ENCODE measurements at places on chromosomes 2 and 18. TPM values are rescaled to one million over a fixed set of nuclear protein-coding genes. Genes with fewer than 3 reads are reported as not detected.

DNA sequence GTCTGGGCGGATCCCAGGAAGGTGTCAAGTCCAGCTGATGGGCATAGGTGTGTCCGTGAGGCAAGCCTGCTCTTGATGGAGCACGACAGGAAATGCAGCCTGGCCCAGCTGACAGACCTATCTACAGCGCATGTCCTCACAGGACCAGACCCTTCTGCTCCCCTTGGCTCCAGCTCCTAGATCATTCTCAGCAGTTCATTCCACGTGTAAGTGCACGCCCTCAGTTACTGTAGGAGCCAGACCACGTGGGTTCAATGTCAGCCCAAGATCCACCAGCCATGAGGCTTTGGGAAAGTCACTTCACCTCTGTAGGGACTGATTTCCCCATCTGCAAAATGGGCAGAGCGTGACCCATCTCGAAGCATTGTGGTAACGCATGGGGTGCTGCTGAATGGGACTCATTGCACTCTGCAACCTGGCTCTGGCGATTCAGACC is 47.8 kb downstream of the TMEM17 start:
- no peak for DNase-seq

- no peak for DNase-seq
Observed at GRCh38 chr2:176002688-176003210, 682 bp upstream of the LNPK start.

DNA sequence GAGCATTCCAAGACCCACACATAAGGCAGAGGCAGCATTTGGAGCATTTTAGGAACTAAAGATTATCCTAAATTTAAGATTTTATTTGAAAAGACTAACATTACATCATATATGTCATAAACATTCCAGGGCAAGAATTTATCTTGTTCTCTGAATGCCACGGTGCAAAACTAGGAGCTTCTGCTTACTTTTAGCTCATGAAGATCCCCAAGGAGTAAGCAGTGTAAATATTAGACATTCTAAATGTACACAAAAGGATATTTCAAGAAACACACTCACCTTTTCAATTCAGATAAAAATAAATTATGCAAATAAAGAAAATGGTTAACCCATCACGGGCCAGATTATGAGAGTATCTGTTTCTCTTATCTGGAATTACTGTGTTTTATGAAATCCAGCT is 101.7 kb upstream of the ETAA1 start:
- no peak for DNase-seq

- peak; percentile 75 for DNase-seq
Observed at GRCh38 chr2:54041135-54041534, 70.3 kb upstream of the PSME4 start.

DNA sequence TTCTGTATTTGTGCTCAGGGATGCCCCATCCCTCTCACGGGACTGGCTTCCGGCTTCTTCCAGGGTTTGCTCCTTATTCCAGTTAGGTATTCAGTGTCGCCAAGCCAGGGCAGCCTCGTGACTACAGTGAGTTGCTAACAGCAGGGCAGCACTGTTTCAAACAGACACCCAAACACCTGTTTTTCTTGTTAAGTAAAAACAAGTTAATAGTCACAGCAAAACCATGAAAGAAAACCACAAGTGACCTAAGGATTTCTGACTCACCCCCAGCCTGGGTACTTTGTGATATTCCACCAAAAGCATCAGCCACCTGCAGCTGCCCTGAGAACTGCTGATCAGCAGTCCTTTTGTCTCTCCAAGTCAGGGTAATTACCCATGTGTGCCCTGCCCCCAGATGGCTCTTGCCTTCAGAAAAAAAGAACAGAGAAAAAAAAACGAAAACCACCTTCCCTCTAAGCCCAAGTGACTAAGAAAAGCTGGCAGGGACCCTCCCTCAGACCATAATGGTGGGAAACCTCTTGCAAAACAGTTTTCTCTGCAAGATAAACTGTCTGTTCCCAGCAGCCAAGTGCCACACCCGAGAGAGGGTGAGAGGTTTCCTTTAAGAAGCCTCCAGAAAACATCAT is 178.2 kb downstream of the ANAPC1 start:
- DNase-seq: no peak

GRCh38 chr2:86124683-86125082 is 18.6 kb downstream of the PTCD3 start:
- DNase-seq: no peak

DNA sequence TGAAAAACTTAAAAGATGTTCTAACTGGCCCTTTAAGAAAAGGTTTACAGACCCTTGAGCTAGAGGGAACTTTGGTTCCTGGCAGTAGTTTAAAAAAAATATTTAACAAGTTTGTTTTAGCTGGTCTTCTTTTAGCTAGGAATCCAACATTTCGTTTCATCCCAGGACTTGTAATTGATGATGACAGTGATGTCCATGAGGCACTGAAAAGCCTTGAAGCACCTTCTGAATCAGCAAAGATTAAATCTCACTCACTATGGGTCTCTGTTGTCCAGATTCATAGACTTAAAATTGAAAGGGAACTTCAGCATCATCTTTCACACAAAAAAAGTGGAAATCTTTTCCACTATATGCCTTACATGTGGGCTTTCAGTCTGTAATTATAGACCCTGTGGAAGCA is 102.9 kb upstream of the ETAA1 start:
- no peak for DNase-seq

DNA sequence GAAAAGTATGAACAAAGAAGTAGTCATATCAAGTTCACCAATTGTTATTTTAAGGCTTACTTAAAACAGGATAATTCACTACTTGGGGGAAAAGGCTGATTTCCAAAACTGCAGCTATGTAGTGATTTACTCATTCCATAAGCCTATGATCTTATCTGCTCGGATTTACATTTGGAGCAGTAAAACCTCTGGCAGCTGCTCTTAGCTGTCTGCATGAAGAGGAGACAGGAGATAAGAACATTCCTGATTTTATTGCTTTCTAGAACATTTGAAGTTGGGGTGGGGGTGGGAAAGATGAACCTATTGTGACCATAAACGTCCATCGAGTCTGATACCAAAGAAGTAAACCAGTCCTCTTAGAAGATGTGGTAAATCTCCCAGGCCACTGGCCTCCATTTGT is 120.9 kb downstream of the MMADHC start:
- no peak for DNase-seq

DNA sequence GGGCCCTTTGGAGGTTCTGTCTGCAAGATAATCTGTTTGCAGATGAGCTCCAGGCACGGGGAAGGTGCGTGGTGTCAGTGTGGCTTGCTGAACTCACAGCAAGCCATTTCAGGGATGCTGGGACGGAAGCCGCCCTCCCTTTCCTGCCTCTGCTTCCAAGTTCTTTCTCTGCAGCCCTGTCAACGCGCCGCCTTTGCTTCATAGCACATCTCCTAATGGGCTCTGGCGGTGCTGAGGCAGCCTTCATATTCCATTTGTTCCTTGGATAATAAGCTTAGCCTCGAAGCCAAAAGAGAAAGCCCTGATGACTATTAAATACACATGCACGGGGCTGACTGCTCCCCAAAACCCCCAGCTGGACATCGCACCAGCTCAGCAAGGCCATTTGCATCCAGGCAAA is 81.7 kb upstream of the TAF1B start:
- DNase-seq: no peak

DNA sequence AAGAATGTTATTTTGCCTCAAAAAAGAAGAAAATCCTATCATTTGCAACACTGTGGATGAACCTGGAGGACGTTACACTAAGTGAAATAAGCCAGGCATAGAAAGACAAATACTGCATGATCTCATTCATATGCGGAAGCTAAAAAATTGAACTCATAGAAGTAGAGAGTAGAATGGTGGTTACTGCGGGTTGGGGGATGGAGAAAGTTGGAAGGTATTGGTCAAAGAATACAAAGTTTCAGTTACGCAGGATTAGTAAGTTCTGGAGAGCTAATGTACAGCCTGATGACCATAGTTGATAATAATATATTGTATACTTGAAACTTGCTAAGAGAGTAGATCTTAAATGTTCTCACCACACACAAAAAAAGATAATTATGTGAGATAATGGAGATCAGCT is 5.0 kb upstream of the GALNT5 start:
- no peak for DNase-seq

GRCh38 chr2:176385838-176386237 is 116.6 kb downstream of the MTX2 start:
- no peak for DNase-seq

DNA sequence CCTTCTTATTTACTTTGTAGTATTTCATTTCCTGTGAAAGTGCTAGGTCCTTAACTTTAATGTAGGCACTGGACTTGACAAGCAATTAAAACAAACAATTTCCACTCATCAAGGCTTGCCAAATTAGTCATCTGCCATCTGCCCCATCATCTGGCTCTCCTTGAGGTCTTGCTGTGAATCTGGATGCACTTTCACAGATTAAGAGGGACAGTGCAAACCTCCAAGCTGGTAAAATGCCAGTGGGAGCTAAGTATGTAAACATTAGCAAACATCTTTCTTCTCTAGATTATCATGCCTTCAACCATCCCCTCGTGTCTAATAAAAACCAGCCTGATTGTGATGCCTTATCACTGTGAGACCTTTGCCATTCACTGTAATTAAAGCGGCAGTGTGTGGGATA is 402.9 kb downstream of the ERBB4 start:
- no peak for DNase-seq

- no peak for DNase-seq
Observed at GRCh38 chr2:229675569-229675968, 38.8 kb downstream of the DNER start.

ABCA12 gene
- total RNA-seq: not detected

RAB10 gene
- total RNA-seq: 133 TPM
